ENCODE measurements at places on chromosomes 7 and 10.

DNA sequence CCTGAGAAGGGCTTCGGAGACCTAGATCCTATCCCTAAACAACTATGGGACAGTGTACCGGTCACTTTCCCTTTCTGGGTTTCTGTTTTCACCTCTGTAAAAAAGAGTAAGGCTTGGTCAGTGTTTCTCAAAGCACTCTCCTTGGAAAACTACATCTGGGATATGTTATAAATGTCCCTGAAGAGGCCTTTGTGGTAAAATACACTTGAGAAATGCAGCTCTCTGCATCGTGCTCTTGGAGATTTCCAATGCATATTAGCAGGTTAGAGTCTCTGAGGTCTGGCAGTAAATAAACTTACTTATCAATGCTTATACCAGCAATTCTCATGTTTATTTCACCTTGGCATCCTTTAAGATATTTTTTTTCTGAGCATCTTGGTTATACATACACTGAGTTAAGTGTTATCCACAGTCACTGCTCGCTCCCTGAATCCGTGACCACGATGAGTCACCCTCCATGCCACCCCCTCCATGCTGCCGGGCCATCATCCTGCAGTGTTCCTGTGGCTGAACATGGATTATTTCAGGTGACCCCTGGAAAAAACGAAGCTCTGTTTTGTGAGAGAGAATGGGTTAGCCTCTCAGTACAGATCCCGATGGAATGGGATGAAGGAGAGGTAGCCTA lies 3.3 kb upstream of the TBXAS1 start:
- no peak for DNase-seq

DNA sequence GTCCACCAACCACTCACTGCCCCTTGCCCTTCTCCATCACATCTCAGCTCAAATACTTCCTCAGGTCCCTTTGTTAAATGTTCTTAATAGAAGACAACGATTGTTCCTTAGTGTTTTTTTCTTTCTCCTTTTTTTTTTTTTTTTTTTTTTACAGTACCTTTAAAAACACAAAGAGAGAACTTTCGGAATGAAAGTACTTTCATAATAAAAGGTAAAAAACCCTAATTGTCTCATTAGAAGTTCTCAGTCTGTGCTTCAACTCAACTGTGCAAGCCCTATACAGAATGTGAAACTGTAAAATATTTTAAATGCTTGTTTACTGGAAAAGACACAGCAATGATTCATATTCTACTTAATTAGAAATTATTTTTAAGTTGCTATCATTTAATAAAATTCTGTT lies 29.4 kb downstream of the TSPAN12 start:
- DNase-seq = no peak

DNA sequence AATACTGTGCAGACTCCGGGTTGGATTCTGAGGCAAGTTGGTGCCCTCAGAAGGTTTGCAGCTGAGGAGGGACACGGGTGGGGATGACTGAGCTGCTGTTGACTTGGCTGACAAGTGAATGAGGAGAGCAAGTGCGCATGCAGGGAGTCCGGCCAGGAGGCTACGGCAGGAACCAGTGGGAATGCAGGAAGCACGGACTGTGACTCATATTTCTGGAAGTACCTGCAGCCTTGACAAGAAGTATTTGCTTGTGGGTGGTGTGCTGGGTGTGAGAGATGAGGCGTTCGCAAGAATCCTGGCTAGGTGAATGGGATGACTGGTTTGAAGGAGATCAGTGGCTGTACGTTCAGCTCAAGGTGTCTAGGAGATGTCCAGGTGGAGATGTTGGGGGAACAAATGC lies 30.8 kb upstream of the FXYD4 start:
- DNase-seq = no peak

DNA sequence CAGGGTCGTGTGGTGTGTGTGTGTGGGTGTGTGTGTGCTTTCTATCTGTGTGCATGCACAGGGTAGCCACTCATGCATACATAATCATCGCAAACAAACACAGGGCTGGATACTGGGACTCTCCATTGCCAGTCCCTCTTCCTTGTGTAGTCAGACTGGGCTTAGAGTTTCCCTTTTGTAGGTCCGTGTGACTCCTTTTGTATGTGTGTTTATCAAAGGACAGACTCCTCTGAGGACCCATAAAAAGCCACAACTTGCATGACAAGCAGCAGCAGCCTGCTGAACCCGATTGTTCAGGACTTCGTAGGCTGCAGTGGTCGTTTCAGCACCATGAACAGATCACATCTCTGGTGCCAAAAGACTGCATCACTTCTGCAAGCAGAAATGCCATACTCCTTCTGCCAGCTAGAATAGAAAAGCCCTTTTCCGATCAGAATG lies 895 bp downstream of the VSTM2A start:
- DNase-seq = no peak

- DNase-seq = no peak
These were observed 274.4 kb downstream of the NEBL start for GRCh38 chr10:20622531-20623211.

All from activated CD8-positive, alpha-beta memory T cell treated with anti-CD3 and anti-CD28 coated beads, Interleukin-2, amount 50 U/mL, for 48 hours (primary cell).